ENCODE measurements at places on chromosomes 16 and 17. TPM values are rescaled to one million over a fixed set of nuclear protein-coding genes. Genes with fewer than 3 reads are reported as not detected.

SLC35G6 gene
- not detected for total RNA-seq

CFAP97D1 gene
- total RNA-seq = not detected

DPEP3 gene
- total RNA-seq = not detected

CD300LB gene
- total RNA-seq = 0.69 TPM

IRX3 gene
- total RNA-seq = 3.9 TPM
